ENCODE measurements at places on chromosomes 11 and 22. TPM values are rescaled to one million over a fixed set of nuclear protein-coding genes. Genes with fewer than 3 reads are reported as not detected.

The MED19 gene
- 13.8 TPM for total RNA-seq

The MRGPRX3 gene
- not detected for total RNA-seq

DNA sequence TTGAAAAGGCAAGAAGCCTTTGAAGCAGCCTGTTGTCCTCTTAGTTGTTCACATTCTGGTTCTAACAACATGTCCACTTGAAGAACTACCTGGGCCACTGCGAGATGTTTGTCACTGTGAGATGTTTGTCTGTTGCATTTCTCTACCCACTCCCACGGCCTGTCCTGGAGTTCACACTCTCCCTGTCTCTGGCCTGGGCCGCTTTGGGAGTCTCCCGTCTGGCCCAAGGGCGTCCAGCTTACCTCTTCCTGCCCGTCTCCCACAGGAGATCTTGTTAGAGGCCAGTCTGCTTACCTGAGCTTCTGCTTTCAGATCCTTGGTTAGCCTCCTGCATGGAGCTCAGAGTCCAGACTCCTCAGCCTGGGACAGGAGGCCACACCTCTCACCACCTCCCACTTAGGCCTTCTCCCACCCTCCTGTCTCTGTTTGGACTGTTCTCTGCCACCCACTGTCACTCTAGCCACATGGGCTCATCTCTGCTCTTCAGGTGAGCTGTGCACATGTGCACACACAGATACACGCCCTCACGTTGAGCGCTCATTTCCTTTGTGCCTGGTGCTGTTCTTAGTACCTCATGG is 66.0 kb downstream of the TBC1D22A start:
- no peaks in the 10 kb centered on the region for H3K27me3 ChIP-seq
- peaks cover 37% of the 10 kb centered on the region for H3K36me3 ChIP-seq
- peaks cover 27% of the 10 kb centered on the region for H3K4me1 ChIP-seq
- no peak overlapping the region for H3K4me3 ChIP-seq

GRCh38 chr11:72781313-72782080 is 12.3 kb downstream of the STARD10 start:
- peak overlapping the region; percentile 68 for H3K4me3 ChIP-seq
- DNase-seq = peak; percentile 54
- no peaks in the 10 kb centered on the region for H3K27me3 ChIP-seq
- H3K27ac ChIP-seq = no peak overlapping the region
- H3K4me1 ChIP-seq = peaks cover 11% of the 10 kb centered on the region
- no peaks in the 10 kb centered on the region for H3K36me3 ChIP-seq

DNA sequence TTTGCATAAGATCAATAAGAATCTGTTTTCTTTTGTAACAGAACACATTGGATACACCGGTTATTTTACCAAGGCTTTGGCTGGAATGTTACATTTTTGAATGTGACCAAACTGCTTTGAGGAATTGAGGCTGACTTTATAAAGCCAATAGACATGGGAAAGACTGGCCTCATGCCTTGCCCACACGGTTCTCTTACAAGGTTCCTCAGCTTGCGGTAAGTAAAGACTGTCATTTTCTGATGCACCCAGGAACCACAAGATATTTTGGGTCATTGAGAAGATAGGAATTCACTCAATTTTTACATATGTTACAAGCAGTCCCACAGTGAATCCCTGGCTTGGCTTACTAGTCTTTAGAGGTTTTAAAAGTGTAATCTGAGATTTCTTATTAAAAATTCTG is 23.9 kb downstream of the OR10A6 start:
- no peaks in the 10 kb centered on the region for H3K36me3 ChIP-seq
- no peaks in the 10 kb centered on the region for H3K4me1 ChIP-seq
- DNase-seq = no peak
- H3K4me3 ChIP-seq = no peak overlapping the region

DNA sequence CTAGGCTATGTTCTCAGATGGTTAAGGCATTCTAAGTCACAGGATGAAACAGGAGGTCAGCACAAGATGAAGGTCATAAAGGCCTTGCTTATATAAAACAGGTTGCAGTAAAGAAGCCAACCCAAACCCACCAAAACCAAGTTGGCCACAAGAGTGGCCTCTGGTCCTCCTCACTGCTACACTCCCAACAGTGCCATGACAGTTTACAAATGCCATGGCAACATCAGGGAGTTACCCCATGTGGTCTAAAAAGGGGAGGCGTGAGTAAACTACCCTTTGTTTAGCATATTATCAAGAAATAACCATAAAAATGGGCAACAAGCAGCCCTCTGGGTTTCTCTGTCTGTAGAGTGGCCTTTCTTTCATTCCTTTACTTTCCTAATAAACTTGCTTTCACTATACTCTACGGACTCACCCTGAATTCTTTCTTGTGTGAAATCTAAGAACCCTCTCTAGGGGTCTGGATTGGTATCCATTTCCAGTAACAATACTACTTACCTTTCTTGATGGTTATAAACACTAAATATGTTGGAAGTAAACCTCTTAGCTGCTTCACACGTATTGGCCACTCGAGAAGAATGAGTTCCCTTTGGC is 1237.9 kb downstream of the FAM181B start:
- DNase-seq = no peak
- peaks cover 4% of the 10 kb centered on the region for H3K27me3 ChIP-seq
- H3K36me3 ChIP-seq = no peaks in the 10 kb centered on the region
- no peaks in the 10 kb centered on the region for H3K4me1 ChIP-seq
- H3K4me3 ChIP-seq = no peak overlapping the region
